ENCODE measurements at places on chromosomes 12 and 14. TPM values are rescaled to one million over a fixed set of nuclear protein-coding genes. Genes with fewer than 3 reads are reported as not detected.

The DENND5B gene
- total RNA-seq, result 9.1 TPM

The WNT5B gene
- 3.6 TPM for total RNA-seq

The PPP1R1A gene
- 132 TPM for total RNA-seq

The ANAPC5 gene
- total RNA-seq, result 88.2 TPM

The TTC6 gene
- not detected for total RNA-seq

The INSM2 gene
- total RNA-seq, result not detected

The TEDC1 gene
- total RNA-seq, result 11.8 TPM

The ZNF605 gene
- total RNA-seq, result 17.0 TPM

The KRT6C gene
- total RNA-seq, result not detected

The TMEM63C gene
- not detected for total RNA-seq
